Liver (tissue), 10 donors: ENCODE measurements at places on chromosomes 6 and 20. TPM values are rescaled to one million over a fixed set of nuclear protein-coding genes. Genes with fewer than 3 reads are reported as not detected.
A peak's percentile ranks its signal among the peaks of the same experiment; 100 is the strongest.

GRCh38 chr6:20238688-20239587 is 26.7 kb upstream of the MBOAT1 start:
- no peaks in the 10 kb centered on the region for H3K27me3 ChIP-seq
- no peak overlapping the region for H3K27ac ChIP-seq
- H3K4me1 ChIP-seq = no peaks in the 10 kb centered on the region

DNA sequence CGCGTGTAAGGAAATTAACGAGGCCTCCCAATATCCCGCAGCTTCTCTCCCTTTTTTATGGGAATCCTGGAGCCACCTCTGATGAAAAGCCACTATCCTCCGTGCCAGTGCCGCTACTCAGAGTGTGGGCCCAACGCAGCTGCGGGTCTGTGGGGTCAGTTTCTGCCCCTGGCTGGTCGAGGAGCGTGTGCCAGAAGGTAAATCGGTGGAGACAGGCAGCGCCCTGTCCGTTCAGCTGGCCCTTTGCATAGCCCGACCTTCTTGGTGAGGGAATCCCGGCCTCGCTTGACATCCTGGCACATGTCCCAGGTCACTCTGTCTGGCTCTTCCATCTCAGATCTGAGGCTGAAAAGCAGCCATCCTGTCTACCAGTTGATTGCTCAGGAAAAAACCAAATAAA is 4.6 kb downstream of the THBS2 start:
- no peaks in the 10 kb centered on the region for H3K36me3 ChIP-seq
- H3K27me3 ChIP-seq = peaks cover 2% of the 10 kb centered on the region
- no peaks in the 10 kb centered on the region for H3K4me1 ChIP-seq
- H3K27ac ChIP-seq = no peak overlapping the region
- H3K4me3 ChIP-seq = no peak overlapping the region

GRCh38 chr20:49187851-49188641 is at the start of gene STAU1:
STAU1 (minus strand) TSS chr20:49188334; CDS start chr20:49166201, 22,133 bp downstream.
- peaks cover 25% of the 10 kb centered on the region for H3K4me1 ChIP-seq
- peak; percentile 95 for DNase-seq
- peak within 1 kb of the TSS; percentile 92 for H3K4me3 ChIP-seq
- no peaks in the 10 kb centered on the region for H3K36me3 ChIP-seq
- H3K27me3 ChIP-seq = no peaks in the 10 kb centered on the region

- no peaks in the 10 kb centered on the region for H3K4me1 ChIP-seq
- no peak for DNase-seq
- H3K27me3 ChIP-seq = no peaks in the 10 kb centered on the region
- no peak overlapping the region for H3K4me3 ChIP-seq
- H3K27ac ChIP-seq = no peak overlapping the region
Measured at GRCh38 chr20:43731927-43732326, 5.1 kb upstream of the GTSF1L start.

GRCh38 chr6:13413466-13413862 is 73.9 kb downstream of the GFOD1 start:
- H3K4me1 ChIP-seq = peaks cover 10% of the 10 kb centered on the region
- DNase-seq = no peak
- H3K27me3 ChIP-seq = no peaks in the 10 kb centered on the region
- H3K27ac ChIP-seq = peak overlapping the region; percentile 37
- no peak overlapping the region for H3K4me3 ChIP-seq

GRCh38 chr6:5132731-5133130 is 47.6 kb downstream of the PPP1R3G start:
- no peaks in the 10 kb centered on the region for H3K36me3 ChIP-seq
- peak overlapping the region; percentile 17 for H3K27ac ChIP-seq
- no peak for DNase-seq
- no peak overlapping the region for H3K4me3 ChIP-seq

- H3K27me3 ChIP-seq = no peaks in the 10 kb centered on the region
- DNase-seq = no peak
- no peaks in the 10 kb centered on the region for H3K36me3 ChIP-seq
- H3K27ac ChIP-seq = no peak overlapping the region
Measured at GRCh38 chr6:2744778-2745177, 5.9 kb downstream of the MYLK4 start.

DNA sequence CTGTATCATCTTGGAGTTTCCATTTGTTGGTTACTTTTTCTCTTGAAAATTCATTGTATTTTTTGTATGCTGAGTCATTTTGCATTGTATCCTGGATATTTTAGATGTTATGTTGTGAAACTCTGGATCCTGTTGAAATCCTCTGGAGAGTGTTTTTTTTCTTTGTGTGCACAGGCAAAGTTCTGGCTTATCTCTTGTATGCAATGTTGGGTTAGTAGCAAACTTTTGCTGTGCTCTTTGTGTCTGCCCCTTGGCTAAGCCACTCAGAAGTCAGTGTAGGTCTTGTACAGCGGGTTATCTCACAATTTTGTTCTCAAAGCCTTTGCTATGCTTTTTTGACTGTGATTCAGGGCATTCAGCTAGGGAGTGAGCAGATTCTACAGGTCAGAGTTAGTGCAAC is 29.1 kb upstream of the LMBRD1 start:
- peak overlapping the region; percentile 70 for H3K27ac ChIP-seq
- DNase-seq = no peak
- peak overlapping the region; percentile 2 for H3K4me3 ChIP-seq
- H3K36me3 ChIP-seq = no peaks in the 10 kb centered on the region
- H3K4me1 ChIP-seq = peaks cover 1% of the 10 kb centered on the region
- H3K27me3 ChIP-seq = no peaks in the 10 kb centered on the region

DNA sequence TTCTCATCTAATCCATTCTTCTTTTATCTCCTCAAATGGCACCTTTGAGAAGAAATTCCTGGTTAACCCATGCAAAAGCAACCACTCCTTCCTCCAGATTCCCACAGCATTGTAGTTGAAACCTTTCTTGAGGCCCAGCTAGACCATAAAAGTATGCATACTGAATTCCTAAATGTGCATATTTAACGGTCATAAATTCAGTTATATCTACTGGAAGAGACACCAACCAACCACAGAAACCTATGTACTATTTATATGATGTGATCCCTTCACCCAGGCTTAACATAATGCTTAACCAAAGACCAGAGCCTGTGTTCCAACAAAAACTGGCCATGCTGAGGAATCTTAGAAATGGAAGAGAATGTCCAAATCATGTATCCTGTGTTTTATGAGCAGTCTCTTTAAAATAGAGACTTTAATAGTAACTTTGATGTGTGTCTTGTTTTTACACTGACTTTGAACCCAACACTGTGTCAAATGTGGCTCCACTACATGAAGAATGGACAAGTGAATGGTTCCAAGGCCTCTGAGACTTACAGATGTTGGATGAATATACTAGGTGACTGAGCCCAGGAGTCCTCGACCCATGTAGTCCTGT is 11.4 kb upstream of the TAF8 start:
- DNase-seq = no peak
- no peak overlapping the region for H3K27ac ChIP-seq
- H3K27me3 ChIP-seq = no peaks in the 10 kb centered on the region
- H3K4me1 ChIP-seq = peaks cover under 1% of the 10 kb centered on the region
- no peaks in the 10 kb centered on the region for H3K36me3 ChIP-seq
- no peak overlapping the region for H3K4me3 ChIP-seq

GRCh38 chr20:63185215-63185796 is 30.6 kb downstream of the YTHDF1 start:
- H3K27ac ChIP-seq = no peak overlapping the region
- peaks cover 4% of the 10 kb centered on the region for H3K27me3 ChIP-seq
- H3K36me3 ChIP-seq = no peaks in the 10 kb centered on the region
- no peak overlapping the region for H3K4me3 ChIP-seq
- no peaks in the 10 kb centered on the region for H3K4me1 ChIP-seq
- DNase-seq = no peak

DNA sequence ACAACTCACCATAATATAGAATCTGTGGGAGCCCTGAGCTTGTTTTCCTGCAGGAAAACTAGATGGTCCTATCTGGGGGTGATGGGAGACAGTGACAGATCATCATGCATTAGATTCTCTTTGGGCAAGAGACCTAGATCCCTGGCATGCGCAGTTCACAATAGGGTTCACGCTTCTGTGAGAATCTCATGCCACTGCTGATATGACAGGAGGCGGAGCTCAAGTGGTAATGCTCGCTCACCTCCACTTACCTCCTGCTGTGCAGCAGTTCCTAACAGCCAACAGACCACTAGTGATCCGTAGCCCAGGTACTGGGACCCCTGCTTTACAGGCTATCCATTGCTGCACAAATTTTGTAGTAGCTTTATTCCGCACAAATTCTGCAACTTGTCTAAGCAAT is 84.5 kb downstream of the HIVEP2 start:
- DNase-seq = no peak
- peaks cover 3% of the 10 kb centered on the region for H3K4me1 ChIP-seq
- H3K27me3 ChIP-seq = no peaks in the 10 kb centered on the region
- no peaks in the 10 kb centered on the region for H3K36me3 ChIP-seq
- no peak overlapping the region for H3K27ac ChIP-seq

- peaks cover 3% of the 10 kb centered on the region for H3K4me1 ChIP-seq
- H3K36me3 ChIP-seq = no peaks in the 10 kb centered on the region
- no peak overlapping the region for H3K27ac ChIP-seq
- H3K4me3 ChIP-seq = no peak overlapping the region
- no peak for DNase-seq
Measured at GRCh38 chr6:38004908-38005307, 185.4 kb downstream of the ZFAND3 start.

- no peaks in the 10 kb centered on the region for H3K36me3 ChIP-seq
- no peaks in the 10 kb centered on the region for H3K27me3 ChIP-seq
- no peak overlapping the region for H3K4me3 ChIP-seq
- H3K27ac ChIP-seq = no peak overlapping the region
- no peaks in the 10 kb centered on the region for H3K4me1 ChIP-seq
Measured at GRCh38 chr20:40894237-40894630, 134.4 kb upstream of the TOP1 start.

GRCh38 chr6:165960695-165961094 is 207.0 kb downstream of the TBXT start:
- H3K4me3 ChIP-seq = no peak overlapping the region
- H3K27me3 ChIP-seq = no peaks in the 10 kb centered on the region
- no peak for DNase-seq
- H3K4me1 ChIP-seq = no peaks in the 10 kb centered on the region
- no peak overlapping the region for H3K27ac ChIP-seq

DNA sequence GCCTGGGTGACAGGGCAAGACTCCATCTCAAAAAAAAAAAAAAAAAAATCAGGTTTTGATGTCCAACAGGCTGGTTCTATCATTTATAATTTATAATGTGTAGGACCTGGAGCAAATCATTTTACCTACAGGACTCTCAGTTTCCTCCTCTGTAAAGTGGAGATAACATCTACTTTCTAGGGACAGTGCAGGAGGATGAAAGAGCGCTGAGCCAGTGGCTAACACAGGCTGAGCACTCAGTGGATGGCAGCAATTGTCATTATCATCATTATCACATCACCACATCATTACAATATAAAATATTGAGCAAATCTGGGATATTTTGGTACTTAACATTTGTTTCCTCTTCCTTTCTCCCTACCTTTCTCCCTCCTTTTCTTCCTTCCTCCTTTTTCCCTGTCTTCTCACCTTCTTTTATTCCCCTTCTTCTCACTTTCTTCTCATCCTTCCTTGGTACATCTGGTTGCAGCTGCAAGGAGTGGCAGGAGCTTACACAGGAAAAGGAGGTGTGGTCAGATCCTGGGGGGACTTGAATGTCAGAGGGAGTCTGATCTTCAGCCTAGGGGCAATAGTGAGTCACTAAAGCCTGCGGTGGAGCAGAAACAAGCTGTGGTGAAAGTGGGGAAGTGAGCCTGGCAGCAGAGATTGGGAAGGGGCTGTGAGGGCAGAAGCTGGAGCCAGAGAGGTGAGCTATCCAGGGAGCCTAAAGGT is 24.6 kb upstream of the CTNNBL1 start:
- H3K36me3 ChIP-seq = no peaks in the 10 kb centered on the region
- no peaks in the 10 kb centered on the region for H3K4me1 ChIP-seq
- H3K27me3 ChIP-seq = no peaks in the 10 kb centered on the region
- H3K27ac ChIP-seq = no peak overlapping the region
- H3K4me3 ChIP-seq = no peak overlapping the region

GRCh38 chr6:69164564-69165229 is 529.6 kb downstream of the ADGRB3 start:
- H3K27me3 ChIP-seq = no peaks in the 10 kb centered on the region
- H3K4me3 ChIP-seq = no peak overlapping the region
- no peaks in the 10 kb centered on the region for H3K36me3 ChIP-seq
- H3K4me1 ChIP-seq = no peaks in the 10 kb centered on the region

DNA sequence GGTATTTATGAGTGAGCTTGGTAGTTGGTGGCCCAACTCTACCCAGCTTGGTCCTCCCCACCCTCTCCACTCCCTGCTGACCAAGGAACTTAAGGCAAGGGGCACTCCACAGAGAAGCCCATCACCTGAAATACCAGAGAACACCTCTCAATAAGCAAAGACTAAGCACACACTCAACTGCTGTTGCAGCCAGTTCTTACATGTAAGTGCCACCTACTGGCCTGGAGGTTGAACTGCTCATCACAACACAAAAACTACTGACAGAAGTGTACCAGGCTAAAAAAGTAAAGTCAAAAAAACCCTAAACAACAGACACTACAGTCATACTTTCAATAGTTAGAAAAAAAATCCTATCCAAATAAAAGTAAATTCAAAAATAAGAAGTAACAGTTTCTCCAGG is 146.2 kb downstream of the FAM83B start:
- H3K4me1 ChIP-seq = no peaks in the 10 kb centered on the region
- DNase-seq = no peak
- no peaks in the 10 kb centered on the region for H3K27me3 ChIP-seq
- no peaks in the 10 kb centered on the region for H3K36me3 ChIP-seq

DNA sequence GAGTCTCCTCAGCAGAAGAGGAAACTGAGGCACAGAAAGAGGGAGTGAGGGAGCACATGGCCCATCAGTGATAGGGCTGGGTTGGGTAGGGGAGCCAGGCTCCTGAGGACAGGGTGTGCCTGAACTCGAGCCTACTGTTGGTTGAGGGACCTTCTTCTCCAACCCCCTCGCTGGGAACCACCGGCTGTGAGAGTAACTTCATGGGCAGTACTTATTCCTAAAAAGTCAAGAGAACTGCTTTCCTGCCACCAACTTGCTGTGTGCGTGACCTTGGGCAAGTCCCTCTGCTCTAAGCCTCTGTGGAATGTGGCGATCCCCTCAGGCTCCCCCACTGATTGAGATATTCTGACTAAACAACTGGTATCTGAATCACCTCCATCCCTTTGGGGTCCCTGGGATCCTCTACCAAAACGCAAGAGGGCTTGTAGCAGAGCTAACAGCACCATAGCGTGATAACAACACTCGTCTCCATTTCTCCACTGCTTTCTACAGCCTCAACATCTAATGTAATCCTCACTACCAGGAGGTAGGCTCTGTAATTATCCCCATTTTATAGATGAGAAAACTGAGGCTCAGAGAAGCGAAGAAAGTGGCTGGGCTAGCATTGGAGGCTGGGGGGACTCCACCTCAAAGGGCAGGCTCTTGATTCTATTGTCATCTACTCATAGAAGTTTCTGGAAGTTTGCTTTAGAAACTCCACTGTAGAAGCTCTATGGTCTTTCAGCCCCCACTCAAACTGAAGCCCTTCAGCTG is 76.0 kb downstream of the JPH2 start:
- no peak for DNase-seq
- H3K4me1 ChIP-seq = no peaks in the 10 kb centered on the region
- H3K27me3 ChIP-seq = peaks cover 6% of the 10 kb centered on the region
- no peak overlapping the region for H3K4me3 ChIP-seq

GRCh38 chr6:142567461-142567860 is 265.7 kb downstream of the ADGRG6 start:
- H3K27ac ChIP-seq = no peak overlapping the region
- H3K27me3 ChIP-seq = no peaks in the 10 kb centered on the region
- no peak for DNase-seq
- H3K36me3 ChIP-seq = no peaks in the 10 kb centered on the region

IL17A gene
- polyA plus RNA-seq = not detected

FKBP1C gene
- polyA plus RNA-seq = 0.45 TPM

FERMT1 gene
- polyA plus RNA-seq = 0.11 TPM

TCF15 gene
- polyA plus RNA-seq = not detected

SIRPA gene
- polyA plus RNA-seq = 16.7 TPM

CALHM5 gene
- polyA plus RNA-seq = 0.07 TPM

RWDD2A gene
- 2.8 TPM for polyA plus RNA-seq

UNC93A gene
- polyA plus RNA-seq = 0.79 TPM

FAM209B gene
- polyA plus RNA-seq = 0.38 TPM

MCHR2 gene
- polyA plus RNA-seq = not detected
